ENCODE measurements at places on chromosomes 3 and 15.

GRCh38 chr3:105809208-105809888, 59.5 kb downstream of the CBLB start:
- peaks cover 46% of the 10 kb centered on the region for H3K4me1 ChIP-seq
- H3K27me3 ChIP-seq, result no peaks in the 10 kb centered on the region
- H3K4me3 ChIP-seq, result no peak overlapping the region
- no peak overlapping the region for H3K27ac ChIP-seq
- H3K36me3 ChIP-seq, result peaks cover 57% of the 10 kb centered on the region
- no peak for DNase-seq

DNA sequence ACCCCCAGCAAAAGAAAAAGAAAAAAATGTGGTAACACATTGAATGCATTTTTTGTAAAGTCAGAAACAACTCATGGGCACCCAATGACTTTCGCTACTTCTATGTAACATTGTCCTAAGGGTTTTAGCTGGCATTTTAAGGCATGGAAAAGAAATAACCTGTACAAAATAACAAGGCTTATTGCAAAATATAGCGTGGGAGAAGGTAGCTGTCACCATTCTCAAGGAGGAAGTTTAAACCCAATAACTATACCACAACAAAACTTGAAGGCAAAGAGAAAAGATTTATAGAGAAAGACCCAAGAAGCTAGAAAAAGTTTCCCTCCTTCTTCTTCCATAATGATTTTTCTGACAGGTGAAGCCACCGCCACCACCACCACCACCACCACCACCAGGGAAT, 55.7 kb upstream of the ACP3 start:
- H3K27me3 ChIP-seq, result no peaks in the 10 kb centered on the region
- no peak overlapping the region for H3K27ac ChIP-seq
- no peak for DNase-seq
- H3K4me1 ChIP-seq, result no peaks in the 10 kb centered on the region
- H3K36me3 ChIP-seq, result no peaks in the 10 kb centered on the region
- H3K4me3 ChIP-seq, result no peak overlapping the region

DNA sequence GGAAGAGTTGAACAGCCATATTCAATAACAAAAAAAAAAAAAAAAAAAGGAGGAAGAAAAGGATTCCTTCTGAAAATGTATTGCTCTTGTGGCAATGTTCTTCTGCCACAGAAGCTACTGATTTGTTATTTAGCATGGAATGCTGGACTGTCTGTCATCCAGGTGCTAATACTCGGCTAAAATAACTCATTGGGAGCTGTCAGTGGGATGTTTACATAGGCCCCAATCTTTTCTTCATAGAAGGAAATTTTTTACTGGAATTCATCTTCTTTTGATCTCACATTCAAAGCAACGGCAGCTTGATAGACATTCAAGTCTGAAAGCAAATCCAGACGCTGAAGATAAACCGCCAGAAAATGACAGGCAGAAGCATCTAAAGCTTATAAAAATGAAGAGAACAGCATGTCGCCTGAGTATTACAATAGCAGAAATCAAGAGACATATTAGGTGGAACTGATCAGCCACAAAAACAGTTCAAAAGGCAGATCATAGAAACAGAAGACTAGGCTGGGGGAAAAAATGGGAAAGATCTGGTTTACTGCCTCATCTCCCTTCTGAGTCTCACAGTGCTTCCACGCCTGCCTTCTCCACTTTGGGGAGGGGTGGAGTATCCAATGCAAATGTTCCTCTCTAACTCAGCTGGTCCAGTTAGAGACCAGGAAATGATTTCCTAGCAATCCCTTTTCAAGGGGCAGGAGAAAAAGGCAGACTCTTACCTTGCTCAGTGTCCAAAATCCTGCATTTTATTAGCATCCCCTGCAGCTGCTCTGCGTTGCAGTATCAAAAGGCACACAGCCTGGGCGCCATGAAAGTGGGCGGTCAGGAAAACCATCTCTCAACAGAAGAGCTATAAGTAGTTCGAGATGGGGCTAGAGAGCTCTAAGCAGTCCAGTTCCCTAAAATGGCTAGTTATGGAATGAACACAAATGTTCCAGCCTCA, 451.9 kb downstream of the FOXP1 start:
- H3K27me3 ChIP-seq, result no peaks in the 10 kb centered on the region
- H3K36me3 ChIP-seq, result peaks cover 7% of the 10 kb centered on the region
- H3K27ac ChIP-seq, result peak overlapping the region; percentile 100
- DNase-seq, result no peak

- H3K27ac ChIP-seq, result no peak overlapping the region
- H3K36me3 ChIP-seq, result peaks cover 23% of the 10 kb centered on the region
- peaks cover 37% of the 10 kb centered on the region for H3K4me1 ChIP-seq
- DNase-seq, result no peak
Measured at GRCh38 chr3:14410106-14410502, 7.7 kb downstream of the SLC6A6 start.

DNA sequence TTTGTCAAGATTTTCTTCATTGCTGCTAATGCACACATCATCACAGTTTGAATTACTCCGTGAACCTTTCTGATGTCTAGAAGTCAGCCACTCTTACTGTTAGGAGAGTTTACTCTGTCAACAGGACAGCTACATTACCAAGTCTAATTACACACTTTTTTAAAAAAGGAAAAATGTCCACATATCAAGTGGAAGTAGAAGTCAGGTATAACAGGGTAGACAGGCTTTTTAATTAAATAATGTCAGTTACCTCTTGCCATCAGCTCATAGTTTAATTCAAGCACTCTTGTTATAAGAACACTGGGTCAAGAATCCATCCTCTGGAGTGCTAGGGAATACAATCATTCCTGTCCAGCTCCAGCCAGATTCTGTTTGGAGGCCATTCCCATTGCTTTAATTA, 232.8 kb downstream of the TAFA4 start:
- H3K4me1 ChIP-seq, result no peaks in the 10 kb centered on the region
- no peaks in the 10 kb centered on the region for H3K36me3 ChIP-seq

DNA sequence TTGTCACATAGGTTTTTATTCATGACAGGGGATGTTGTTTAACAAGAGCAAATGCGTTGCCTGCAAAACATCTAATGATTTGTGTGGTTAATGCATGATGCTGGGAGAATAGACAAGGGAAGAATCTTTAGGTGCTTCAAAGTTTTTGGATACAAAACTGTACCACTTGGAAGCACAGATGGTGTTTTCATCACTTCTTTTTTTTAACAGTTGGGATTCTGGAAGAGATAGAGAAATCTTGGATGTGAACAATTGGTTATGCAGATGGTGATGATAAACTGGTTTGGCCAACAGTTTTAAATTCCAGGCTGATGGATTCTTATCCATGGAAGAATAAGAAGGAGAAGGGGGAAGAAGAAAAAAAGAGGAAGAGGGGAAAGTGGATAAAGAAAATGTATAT, 379.4 kb downstream of the KCNH8 start:
- no peak overlapping the region for H3K4me3 ChIP-seq
- H3K4me1 ChIP-seq, result no peaks in the 10 kb centered on the region
- no peak overlapping the region for H3K27ac ChIP-seq
- H3K27me3 ChIP-seq, result no peaks in the 10 kb centered on the region
- H3K36me3 ChIP-seq, result no peaks in the 10 kb centered on the region
- DNase-seq, result no peak

GRCh38 chr15:23912191-23912590, 225.1 kb upstream of the NDN start:
- H3K4me1 ChIP-seq, result no peaks in the 10 kb centered on the region
- H3K4me3 ChIP-seq, result no peak overlapping the region
